ENCODE measurements at places on chromosomes 11 and 22.

DNA sequence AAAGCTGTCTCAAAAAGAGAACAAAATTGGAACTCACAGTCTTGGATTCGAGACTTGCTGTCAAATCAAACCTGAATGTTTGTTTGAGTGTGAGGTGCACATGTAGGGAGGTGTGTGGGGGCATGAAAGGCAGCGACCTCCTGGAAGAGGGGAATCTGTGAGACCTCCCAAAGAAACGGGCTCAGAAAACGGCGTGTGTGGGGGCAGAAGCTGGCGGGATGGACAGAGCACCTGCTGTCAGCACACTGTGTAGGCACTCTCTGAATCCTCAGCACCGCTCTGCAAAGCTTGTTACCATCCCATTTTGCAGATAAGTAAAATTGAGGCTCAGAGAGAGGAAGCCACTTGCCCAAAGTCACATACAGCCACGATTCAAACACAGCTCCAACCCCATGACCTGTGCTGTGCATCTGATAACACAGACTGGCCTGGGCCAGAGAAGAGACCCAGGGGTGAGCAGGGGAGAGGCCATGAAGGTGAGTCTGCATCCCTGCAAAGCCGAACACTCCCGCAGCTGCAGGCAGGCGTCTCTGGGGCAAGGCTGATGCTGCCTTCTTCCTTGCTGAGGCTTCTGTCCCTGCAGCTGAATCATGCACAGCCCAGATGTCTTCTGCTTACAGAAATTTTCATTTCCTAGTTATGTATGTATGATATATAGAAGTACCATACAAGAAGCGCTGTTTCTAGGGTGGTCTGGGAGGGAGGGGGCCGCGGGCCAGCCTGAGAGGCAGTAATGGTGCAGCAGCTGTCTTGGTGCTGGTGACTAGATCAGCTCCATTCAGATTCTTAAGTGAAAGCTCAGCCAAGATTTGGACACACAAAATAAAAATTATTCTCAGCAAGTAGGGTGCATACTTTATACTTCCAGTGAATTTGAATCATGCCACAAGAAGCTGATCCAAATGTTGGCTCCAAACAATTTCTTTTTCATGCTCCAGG, 67.3 kb upstream of the SHISAL1 start:
- no peak for DNase-seq

DNA sequence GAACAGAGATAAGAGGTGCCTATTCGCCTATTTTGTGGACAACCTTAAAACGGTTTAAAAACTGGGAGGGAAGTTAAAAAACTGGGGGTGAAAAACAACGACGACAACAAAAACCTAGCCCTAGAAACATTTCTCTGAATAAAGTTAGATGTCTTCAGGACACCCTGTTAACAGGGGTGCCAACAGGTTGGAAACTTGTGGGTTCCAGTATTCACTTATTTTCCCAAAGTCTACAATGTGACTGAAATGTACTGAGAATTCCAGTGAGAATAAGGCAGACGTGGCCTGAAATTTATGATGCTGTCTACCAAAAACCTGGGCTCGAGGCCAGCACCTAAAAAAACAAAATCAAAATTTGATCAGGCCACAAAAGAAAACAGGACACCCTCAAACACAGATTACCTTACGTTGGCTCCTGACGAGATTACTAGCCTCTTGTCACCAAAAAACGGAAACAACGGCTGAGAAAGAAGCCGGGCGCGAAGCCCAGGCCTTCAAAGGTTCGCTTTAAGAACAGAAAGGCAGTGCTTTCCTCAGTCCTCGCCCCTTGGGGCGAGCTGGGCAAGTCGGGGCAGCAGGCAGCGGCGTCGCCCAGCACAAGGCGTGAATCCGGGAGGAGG, 906 bp downstream of the CCDC90B start:
- no peak for DNase-seq

- no peak for DNase-seq
Observed at GRCh38 chr22:26527574-26528465, 15.5 kb upstream of the TFIP11 start.

- DNase-seq = no peak
Observed at GRCh38 chr11:103453915-103454709, 344.9 kb downstream of the DYNC2H1 start.

- no peak for DNase-seq
Observed at GRCh38 chr11:65278356-65278755, 16.6 kb downstream of the POLA2 start.

DNA sequence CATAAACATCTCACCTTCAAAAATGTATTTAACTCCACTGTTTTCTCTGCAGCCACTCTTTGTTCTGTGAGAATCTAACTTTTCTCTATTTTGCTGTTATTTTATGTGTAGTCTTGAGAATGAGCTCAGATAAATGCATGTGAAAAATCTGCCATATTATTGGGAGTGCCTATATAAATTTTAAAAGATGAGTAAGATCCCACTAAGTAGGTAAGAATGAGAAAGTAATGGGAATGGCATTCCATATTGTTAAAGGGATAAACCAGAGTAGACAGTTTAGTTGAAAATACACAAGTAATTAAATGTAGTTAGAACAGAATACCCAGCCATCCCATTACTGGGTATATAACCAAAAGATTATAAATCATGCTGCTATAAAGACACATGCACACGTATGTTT, 817.2 kb downstream of the FAM181B start:
- no peak for DNase-seq

DNA sequence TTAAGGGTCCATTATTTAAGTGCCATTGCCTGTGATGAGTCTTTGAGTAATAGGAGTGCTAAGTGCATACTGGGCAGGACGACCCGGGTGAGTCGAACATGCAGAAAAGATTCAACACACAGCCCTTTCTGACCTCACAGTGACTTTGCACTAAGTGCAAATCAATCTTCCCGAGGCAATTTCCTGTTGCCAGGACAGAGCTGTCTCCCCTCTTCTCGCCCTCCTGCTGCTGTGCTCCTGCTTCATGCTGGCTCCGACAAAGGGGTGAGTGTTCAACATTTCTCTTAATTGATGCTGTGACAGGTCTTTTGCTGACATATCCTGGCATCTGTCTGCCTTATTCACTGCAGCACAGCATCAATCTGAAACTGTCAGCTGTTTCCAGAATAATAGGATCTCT, 42.0 kb downstream of the MCHR1 start:
- peak; percentile 17 for DNase-seq

GRCh38 chr11:21944577-21944976, 248.3 kb upstream of the ANO5 start:
- DNase-seq = no peak

DNA sequence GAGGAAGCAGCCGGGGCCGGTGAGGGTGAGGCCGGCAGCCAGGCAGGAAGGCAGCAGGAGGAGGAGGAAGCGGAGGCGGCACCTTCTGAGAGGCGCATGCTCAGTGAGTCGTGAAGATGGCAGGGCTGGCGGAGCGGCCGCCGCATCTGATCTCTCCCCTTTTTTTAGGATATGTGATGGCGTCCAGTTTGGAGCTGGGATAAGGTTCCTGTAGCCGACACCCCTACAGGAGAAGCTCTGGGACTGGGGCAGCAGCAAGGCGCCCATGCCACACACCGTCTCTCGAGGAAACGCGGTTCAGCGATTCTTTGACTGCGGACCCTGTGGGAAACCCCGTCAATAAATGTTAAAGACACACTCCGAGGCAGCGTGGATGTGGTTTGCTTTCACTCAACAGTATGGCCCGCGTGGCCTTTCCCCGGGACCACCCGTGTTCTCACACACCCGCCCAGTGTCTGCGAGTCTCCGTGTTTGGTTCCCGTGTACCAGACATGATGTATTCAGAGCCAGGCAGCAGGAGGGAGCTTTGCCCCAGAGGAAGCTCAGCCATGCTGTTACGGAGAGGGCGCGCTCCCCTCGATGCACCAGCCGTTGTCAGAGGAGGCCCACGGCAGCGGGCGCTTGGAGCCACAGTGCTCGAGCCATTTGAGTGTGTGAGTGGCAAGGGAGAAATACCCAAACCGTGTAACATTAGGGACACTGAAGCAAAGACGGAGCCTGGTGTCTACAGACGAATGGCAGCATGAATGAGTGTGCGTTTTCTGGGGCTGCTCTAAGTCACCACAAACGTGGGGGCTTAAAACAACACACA, 27.7 kb upstream of the PARVB start:
- peak; percentile 87 for DNase-seq

DNA sequence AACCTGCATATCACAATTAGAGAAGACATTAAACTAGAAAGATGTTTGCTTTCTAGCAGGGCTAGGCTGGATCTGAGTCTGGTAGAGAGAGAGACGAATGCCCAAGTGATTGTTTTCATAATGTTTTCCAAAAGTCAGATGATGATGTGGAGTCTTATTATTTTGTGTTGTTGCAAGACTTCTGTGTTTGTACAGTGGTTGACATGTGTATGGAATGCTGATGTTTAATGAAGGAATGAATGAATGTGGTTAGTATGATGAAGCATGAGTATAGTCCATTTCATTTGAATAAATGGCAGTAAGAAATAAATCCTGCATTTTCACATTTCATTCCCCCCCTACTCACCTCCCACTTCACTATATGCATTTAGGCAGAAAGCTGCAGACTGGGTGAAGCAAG, 69.6 kb downstream of the PPP2R1B start:
- no peak for DNase-seq

- DNase-seq = no peak
Observed at GRCh38 chr11:8613036-8613435, 19.0 kb upstream of the STK33 start.

GRCh38 chr22:39481054-39481453, 21.0 kb upstream of the MIEF1 start:
- DNase-seq = no peak

GRCh38 chr11:35276396-35277145, 137.6 kb downstream of the CD44 start:
- DNase-seq = peak; percentile 23

All from suppressor macrophage treated with lipopolysaccharide for 1 hour (primary cell).